ENCODE measurements at places on chromosomes 7 and 10.

DNA sequence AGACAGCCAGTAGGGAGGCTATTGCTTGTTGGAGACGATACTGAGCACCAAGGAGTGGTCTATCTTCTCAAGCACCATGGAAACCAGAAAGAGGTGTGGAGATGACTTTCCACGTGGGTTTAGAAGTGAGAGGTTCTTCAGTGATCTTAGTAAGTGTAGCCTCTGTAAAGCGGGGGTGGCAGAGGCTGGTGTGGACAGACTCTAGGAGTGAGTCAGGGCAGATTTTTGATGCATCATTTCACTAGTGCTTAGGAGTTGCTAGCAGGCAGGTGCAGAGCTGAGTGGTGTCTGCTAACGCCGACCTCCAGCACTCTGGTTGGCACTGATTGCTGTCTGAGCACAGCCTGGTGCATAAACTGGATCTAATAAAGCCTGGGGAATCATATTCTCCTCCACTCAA lies 78.4 kb upstream of the ADO start:
- DNase-seq, result no peak

GRCh38 chr10:97230146-97230545 lies 44.4 kb upstream of the SLIT1 start:
- DNase-seq, result no peak

- DNase-seq, result no peak
Measured at GRCh38 chr7:152180048-152180447, 154.6 kb downstream of the GALNT11 start.

DNA sequence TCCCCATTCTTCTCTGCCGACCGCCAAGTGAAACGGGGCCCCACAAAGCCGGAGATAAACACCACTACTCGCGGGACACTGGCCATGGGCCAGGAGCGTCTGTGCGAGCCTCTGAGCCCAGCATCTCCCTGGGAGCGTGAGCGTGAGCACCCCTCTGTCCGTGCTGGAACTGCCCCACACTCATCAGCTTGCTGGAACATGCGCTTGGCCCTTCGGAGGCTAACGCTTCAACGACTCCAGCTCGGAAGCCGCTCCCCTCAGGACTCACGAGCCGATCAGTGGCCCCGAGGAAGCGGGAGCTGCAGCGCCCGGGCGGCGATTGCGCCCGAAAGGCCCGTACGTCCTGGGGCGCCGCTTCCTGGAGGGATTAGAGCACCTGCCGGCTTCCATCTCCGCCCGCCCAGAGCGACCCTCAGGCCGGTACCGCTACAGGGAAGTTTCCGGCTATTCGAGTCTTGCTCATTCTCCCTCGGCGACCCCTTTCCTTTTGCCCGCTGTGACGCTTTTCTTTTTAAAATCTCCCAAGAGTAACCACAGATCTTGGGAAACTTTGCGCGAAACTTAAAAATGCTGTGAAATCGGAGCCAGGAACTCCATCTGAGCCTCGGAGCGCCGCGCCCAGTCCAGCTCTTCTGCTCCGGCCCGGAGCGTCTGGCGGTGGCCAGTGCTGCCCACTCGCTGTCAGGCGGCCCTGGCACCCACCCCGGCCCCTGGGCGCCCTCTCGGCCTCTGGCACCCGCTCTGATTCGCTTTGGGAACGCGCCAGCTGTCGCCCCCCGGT lies 1.0 kb downstream of the TLL2 start:
- DNase-seq, result no peak

DNA sequence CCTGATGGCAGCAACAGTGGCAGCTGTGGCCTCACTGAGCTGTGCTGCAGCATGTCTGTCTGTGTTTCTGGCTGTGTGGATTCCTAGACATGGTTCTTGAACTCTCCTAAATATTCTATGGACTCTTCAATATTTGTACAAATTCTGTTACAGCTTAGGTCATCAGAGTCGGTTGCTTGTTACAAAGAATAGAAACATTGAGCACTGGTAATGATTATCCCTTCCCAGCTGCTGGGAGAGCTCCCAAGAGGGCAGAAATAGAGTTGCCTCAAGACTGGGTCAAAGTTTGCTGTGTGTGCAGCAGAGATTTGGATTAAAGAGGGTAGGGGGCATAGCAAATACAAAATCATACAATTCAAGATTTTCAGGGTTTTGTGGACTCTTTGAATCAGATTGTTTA lies 337.1 kb upstream of the AKR1E2 start:
- no peak for DNase-seq

DNA sequence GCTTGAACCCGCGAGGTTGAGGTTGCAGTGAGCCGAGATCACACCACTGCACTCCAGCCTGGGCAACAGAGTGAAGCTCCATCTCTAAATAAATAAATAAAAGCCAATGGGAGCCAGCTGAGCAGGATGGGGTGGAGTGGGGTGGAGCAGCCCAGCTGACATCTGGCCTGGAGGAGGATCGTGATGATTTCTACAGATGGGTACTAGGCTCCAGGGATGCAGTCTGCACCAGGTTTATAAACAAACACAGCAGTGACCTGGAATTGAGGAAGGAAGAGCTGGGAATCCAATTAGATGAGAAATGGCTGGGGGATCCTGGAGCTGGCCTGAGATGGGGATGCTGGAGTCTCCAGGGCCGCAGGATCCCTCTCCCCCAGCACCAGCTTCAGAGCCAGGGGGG lies 7.3 kb upstream of the GRIFIN start:
- no peak for DNase-seq

- no peak for DNase-seq
Measured at GRCh38 chr7:105017657-105018365, 3.8 kb downstream of the KMT2E start.

DNA sequence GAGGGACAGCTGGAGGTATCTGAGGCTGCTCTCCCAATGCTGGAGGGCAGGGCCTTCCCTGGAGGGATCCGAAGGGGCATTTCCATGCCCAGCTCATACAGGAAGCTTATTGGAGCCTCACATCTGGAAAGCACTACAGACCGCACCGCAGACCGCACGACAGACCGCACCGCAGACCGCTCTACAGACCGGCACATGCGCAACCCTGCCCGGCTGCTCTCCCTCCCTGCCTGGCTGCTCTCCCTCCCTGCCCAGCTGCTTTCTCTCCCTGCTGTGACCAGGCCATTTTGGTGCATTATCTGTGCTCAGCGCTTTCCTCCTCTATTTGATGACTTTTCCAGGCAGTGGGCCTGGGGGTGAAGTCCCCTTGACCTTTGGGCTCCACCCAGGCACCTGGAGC lies 39.6 kb upstream of the EN2 start:
- no peak for DNase-seq

GRCh38 chr7:116771640-116772039 lies 90.7 kb upstream of the CAPZA2 start:
- DNase-seq, result no peak

GRCh38 chr7:117165656-117166055 lies 157.2 kb downstream of the WNT2 start:
- no peak for DNase-seq

DNA sequence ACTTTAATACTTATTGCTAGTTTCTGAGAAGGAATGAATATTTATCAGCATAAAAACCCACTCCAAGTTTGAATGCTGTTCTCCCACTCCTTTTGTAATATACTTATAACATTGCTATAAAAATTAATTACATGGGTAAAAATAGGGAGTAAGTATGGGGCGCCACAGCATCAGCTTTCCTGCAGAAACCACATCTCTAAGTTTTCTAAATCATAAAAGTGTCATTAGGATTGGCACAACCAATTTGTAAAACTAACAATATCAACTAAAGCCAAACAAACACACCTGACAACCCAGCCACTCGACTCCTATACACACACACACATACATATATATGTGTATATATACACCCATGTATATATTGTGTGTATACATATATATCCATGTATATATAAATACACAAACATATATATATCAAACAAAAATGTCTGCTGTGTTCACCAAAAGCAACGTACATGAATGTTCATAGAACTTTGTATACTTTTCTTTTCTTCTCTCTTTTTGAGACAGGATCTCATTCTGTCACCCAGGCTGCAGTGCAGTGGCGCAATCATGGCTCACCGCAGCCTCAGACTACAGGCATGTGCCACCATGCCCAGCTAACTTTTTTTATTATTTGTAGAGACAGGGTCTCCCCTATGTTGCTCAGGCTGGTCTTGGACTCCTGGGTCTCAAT lies 14.8 kb upstream of the LRRC17 start:
- DNase-seq, result no peak

DNA sequence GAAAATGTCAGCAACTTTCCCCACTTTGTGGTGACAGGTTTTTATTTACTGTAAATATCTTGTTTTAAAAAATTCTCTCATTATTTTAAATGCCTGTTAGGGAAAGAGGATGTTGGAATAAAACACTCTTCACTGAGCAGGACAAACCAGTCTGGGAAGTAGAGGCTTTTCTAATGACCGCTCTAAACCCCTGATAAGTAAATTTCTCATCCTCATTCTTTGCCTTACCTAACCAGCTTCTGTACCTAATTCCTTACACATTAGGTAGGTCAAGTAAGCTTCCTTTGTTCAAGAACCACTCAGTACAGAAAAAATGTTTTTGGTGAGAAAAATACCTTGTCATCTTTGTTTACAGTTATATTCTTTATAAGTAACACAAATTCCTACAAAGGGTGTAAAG lies 143.6 kb downstream of the GPR85 start:
- DNase-seq, result no peak

DNA sequence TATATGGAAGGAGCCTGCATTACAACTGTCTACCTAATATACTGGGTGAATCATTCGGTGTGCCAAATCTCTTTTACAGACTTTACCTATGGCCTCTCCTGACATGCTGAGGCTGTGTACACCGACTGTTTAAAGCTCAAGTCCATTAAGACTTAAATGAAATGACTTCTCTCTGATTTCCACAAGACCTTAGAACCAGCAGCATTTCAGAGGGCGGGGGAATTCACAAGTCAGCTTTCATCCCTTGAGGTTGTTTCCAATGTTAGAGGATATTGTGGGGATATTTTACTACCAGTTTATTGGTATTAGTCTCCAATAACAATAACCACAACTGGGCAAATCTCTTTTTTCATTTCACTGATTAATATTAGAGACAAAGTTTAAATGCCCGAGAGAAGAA lies 87.1 kb upstream of the IKZF1 start:
- no peak for DNase-seq

- no peak for DNase-seq
Measured at GRCh38 chr7:111650456-111650999, 88.2 kb upstream of the IMMP2L start.

- no peak for DNase-seq
Measured at GRCh38 chr7:150715293-150715692, 1.1 kb upstream of the GIMAP1 start.

GRCh38 chr10:72887043-72887442 lies 6.5 kb upstream of the OIT3 start:
- DNase-seq, result no peak

DNA sequence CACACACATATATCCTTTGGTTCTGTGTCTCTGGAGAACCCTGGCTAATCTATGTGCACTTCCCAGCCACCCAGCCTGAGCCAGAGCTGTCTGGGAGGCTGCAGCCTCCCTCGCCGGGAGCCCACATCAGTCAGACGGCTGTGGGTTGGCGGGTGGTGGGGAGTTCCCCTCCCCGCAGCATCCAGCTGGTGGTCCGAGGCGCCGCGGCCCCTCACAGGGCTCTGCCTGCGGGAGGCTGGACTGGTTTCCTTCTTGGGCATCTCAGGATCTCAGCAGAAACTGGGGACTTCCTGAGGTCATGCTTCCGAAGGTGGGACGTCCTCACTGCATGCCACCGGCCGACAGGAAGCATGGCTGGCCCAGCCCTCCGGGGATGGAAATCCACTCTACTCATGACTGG lies 22.0 kb upstream of the PSMG3 start:
- DNase-seq, result no peak

DNA sequence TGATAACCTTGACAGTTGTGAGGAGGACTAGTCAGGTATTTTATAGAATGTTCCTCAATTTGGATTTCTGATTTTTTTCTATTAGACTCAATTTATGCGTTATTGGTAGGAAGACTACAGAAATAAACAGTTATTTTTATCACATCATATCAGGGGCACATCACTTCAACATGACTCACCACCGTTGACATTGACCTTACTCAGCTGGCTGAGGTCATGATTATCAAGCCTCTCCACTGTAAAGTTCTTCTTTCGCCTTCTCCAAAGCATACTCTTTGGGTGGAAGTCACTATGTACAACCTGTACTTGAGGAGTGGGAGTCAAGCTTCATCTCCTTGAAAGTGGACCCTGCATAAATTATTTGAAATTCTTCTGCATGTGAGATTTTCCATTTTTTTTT lies 194.3 kb upstream of the IGFBP3 start:
- no peak for DNase-seq

DNA sequence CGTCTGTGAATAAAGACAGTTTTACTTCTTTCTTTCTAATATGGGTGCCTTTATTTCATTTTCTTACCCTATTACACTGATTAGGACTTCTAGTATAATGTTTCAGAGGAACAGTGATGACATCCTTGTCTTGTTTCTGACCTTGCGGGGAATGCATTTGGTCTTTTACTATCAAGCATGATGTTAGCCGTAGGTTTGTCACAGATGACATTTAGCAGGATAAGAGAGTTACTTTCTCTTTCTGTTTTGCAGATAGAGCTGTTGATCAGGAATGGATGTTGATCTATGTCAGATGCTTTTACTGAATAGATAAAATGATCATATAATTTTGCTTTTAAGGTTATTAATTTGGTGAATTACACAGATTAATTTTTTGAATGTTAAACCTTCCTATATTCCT lies 6.6 kb upstream of the IGFBP3 start:
- no peak for DNase-seq

GRCh38 chr7:107009846-107010203 lies 34.7 kb upstream of the PRKAR2B start:
- DNase-seq, result no peak

All from NCI-H1436 treated with DMSO at 0.1 percent for 48 hours (cell line).